Cardiac fibroblast (primary cell): ENCODE measurements at places on chromosomes 12 and 14.

- peak; percentile 11 for DNase-seq
Observed at GRCh38 chr12:117032593-117033381, 66.4 kb downstream of the TESC start.

DNA sequence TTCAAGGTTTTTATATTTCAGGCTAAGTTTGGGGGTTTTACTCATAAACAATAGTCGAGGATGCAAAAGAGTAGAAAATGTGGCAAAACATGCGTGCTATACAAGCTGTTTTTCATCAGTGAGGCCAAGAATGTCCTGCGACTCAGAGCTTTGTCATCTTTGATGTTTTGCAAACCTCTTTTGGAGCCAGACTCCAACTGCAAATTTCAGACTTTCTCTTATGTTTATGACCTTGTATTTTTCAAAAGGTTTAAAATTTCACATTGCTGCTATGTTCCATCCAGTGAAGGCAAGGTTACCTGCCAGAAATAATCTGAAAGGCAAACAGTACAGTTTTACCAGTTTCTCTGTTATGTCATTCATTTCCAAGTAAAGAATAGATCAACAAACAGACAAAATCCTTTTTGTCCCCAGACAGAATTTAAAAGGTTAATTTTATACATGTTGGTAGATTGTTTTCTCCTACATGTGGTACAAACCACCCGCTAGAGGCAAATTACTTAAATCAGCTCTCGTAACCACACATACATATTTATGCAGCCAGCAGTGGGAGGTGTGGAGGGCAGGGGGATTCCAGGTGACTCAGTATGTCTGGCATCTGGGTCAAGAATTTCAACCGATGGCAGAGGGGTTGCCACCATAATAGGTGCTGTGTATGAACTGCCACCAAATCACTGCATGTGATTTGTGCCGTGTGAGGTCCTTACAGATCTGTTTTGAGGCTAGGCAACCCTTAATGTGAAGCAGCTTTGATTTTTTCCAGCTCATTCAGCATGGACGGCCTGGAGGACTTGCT, 119.8 kb upstream of the CPM start:
- DNase-seq = peak; percentile 68

DNA sequence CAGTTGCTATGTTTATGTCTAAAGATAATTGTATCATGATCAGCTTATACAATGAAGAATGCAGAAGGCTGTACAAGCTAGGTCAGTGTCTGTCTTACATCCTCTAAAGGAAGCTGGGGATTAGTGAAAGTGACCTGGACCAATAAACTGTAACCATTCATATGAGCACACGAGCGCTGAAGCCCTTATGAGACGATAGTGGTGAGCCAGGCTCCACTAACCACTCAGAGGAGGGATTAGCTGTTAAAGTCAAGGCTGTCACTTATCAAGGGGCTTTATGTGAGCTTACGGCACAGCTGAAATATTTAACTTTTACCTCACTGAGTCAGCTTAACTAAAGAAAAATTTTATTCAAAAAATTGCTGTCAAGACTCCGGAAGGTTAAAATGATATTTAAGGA, 30.3 kb downstream of the NDUFA12 start:
- DNase-seq = no peak

- DNase-seq = peak; percentile 9
Observed at GRCh38 chr12:117042171-117042842, 56.9 kb downstream of the TESC start.

GRCh38 chr14:91748049-91748448, 16.2 kb upstream of the CATSPERB start:
- DNase-seq = no peak

- DNase-seq = peak; percentile 31
Observed at GRCh38 chr12:63103494-63104131, 47.4 kb downstream of the AVPR1A start.

DNA sequence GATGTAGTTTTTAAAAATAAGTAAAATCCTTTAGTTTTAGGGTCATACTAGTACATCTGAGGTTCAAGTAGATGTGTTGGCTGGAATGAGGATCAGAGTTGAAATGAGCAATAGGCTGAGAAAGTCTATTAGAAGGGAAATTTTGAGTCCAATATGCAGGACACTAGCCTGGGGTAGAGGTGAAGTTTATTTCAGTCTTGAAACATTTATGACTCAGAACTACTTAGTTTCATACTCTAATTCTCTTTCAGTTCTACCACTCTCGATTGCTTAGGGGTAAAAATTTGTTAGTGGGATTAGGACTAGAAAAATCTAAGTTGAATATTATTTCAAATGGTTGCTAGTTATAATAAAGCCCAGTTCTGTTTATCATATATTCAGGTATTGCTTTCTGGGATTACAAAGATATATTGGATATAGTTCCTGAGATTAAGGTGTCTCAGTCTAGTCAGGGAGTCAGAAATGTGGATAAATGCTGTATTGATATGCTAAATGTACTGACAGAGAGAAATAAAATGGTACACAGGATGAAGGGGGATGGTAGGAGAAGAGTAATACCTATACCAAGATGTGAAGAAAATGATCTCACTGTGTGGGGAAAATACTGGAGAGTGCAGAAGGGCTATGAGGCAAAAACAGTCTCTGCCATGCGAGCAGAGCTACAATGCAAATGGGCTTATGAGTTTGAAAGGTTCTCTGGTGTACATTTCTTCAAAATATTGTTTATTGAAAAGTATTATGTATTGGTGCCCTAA, 395.8 kb upstream of the FBXO33 start:
- no peak for DNase-seq

GRCh38 chr14:87894920-87895319, 98.1 kb downstream of the GALC start:
- DNase-seq = no peak

- no peak for DNase-seq
Observed at GRCh38 chr12:131618303-131618658, 92.6 kb upstream of the SFSWAP start.

GRCh38 chr12:13251521-13251920, 55.0 kb downstream of the EMP1 start:
- no peak for DNase-seq

- no peak for DNase-seq
Observed at GRCh38 chr12:29672580-29672979, 111.2 kb downstream of the TMTC1 start.

- peak; percentile 36 for DNase-seq
Observed at GRCh38 chr14:56219666-56220413, 101.6 kb downstream of the PELI2 start.

GRCh38 chr12:38931461-38931860, 26.1 kb upstream of the CPNE8 start:
- DNase-seq = no peak

DNA sequence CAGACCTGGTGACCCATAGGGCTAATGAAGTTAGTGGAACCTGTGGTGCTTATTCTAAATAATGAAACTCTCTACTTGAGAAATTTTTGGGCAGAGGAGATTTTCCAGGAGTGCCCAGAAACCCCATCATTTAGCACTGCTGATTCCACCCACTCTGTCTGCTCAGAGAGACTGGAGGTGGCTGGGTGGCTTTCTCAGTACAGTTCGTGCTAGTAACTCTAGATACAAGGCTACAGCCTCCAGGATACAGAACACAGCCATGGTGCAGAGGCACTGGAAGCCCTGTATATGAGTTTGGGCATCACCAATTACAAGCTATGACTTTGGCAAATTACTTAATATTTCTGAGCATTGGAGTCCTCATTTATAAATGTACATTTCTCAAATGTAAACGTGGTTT, 32.4 kb downstream of the CCDC177 start:
- DNase-seq = no peak

GRCh38 chr14:69712599-69713088, 54.3 kb upstream of the SRSF5 start:
- DNase-seq = no peak

DNA sequence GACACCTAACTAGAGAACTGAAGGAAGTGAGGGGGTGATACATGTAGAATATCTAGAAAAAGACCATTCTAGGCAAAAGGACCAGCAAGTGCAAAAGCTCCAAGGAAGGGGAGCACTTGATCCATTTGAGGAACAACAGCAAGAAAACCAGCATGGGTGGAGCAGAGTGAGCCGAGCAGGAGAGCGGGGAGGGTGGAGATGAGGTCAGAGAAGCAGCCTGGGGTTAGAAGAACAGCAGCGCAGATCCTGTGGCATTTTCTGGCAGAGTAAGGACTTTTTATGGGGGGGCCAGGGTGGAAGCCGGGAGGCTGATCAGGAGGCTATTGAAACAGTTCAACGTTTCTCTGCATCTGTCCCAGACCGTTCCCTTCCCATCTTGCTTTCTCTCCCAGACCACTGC, 24.5 kb upstream of the TMCC3 start:
- no peak for DNase-seq

GRCh38 chr12:67741270-67741669, 92.7 kb downstream of the DYRK2 start:
- DNase-seq = peak; percentile 56

DNA sequence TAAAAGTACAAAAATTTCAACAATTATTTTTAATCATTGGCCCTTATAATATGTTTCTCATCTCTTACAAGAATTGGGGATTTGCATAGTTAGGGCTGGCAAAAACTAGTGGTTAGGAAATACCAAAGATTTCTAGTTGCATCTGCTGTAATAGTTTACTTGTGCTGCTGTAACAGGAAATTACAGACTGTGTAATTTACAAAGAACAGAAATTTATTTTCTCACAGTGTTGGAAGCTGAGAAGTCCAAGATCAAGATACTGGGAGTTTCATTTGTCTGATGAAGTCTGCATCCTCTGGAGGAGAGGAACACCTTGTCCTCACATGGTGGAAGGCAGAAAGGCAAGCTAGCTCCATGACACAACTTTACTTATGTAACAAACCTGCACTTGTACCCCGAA, 157.0 kb downstream of the FLRT2 start:
- peak; percentile 6 for DNase-seq

GRCh38 chr14:64423987-64424386, 35.8 kb downstream of the MTHFD1 start:
- peak; percentile 80 for DNase-seq

GRCh38 chr12:26633591-26634210, 199.3 kb downstream of the ITPR2 start:
- DNase-seq = peak; percentile 26

DNA sequence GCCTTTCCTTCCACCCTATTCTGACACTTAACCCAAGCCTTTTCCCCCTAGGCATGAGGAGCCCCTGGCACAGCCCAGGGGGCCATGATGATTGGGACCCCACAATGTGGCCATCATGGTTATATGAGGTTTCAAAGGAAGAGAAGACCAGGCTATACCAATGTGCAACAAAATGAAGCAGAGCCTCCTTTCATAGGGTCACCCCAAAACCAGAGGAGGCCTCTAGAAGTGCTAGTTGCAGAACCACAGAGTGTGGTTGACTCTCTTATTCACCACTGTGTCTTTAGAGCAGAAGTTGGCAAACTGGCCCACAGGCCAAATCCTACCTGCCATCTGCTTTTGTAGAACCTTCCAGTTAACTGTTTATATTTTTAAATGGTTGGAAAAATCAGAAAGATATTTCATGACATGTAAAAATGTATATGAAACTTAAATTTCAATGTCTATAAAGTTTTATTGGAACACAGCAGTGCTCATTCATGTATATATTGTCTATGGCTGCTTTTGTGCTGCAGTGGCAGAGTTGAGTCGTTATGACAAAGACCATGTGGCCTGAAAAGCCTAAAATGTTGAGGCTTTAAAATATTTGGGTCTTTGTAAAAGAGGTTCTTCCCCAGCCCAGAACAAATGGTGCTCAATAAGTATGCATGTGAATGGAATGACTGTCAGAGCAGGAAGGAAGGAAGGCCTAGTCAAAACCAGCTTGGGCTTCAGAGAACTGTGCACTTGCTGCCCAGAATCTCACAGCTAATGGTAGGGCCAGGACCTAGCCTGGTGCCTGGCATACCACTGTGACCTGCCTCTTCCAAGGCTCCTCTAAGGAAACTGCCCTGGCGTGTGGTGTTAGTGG, 49.2 kb downstream of the SUSD6 start:
- DNase-seq = no peak

- no peak for DNase-seq
Observed at GRCh38 chr12:51942056-51942455, 9.4 kb upstream of the ACVR1B start.

DNA sequence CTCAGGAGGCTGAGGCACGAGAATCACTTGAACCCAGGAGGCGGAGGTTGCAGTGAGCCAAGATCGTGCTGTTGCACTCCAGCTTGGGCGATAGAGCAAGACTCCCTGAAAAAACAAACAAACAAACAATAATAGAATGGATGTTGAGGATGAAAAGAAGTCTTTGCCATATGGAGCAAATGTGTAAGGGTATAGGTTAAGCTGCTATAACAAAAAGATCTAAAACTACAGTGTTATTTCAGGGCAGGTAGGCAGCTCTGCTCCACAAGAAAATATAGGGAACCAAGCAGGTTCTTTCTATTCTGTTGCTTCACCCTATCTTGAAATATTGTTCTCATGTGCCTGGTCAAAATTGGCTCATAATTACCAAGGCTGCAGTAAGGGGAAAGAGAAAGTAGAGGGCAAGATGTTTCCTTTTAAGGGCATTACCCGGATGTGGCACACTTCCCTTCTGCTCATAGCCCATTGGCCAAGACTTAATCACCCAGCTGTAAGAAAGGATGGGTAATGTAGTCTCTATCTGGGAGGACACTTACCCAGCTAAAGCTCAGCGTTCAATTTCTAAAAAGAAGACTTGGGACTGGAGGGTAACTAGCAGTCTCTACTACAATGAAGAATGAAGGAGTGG, 23.5 kb downstream of the SDSL start:
- DNase-seq = no peak

DNA sequence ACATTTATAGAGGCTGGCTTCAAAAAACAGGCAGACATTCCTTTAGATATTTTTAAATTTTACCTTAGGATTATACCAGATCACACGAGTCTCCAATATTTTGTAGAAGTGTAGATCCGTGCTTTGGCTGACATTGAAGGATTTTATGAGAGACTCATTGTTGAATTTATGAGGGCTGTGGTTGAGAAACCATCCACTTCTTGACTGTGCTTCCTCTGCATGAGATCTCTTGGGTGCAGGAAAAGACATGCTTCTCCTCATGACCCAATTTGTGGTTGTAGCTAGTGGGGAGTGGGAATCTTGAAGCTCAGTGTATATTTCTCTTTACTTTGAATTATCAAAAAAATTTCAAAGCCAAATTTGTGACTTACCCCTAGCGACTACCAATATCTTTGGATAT, 36.7 kb upstream of the NKX2-8 start:
- DNase-seq = no peak

- DNase-seq = no peak
Observed at GRCh38 chr12:3995306-3995705, 122.1 kb upstream of the PARP11 start.

DNA sequence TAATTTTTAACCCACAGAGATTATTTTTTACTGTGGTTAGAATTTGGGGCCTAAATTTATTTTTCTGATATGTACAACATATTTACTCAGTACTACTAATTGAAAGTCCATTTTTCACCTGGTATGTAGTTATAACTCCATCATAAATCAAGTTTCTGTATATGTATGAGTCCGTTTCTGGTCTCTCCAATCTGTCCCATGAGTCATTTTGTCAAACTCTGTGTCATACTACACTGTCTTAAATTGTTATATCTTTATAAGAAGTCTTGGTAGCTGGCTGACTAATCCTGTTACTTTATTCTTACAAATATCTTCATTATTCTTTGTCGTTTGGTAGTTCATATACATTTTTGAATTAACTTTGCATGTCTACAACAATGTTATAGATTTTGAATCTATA, 344.0 kb downstream of the PDZRN4 start:
- no peak for DNase-seq
